MV-4-11 (cell line): ENCODE measurements at places on chromosomes 1 and 21.

- no peak for DNase-seq
Observed at GRCh38 chr1:55696181-55696754, 481.1 kb upstream of the USP24 start.

GRCh38 chr1:6004412-6005123, 12.3 kb upstream of the NPHP4 start:
- DNase-seq, result no peak

- DNase-seq, result no peak
Observed at GRCh38 chr1:32894019-32894600, 7.1 kb downstream of the TMEM54 start.

GRCh38 chr1:222123111-222123510, 381.2 kb upstream of the DUSP10 start:
- DNase-seq, result no peak

DNA sequence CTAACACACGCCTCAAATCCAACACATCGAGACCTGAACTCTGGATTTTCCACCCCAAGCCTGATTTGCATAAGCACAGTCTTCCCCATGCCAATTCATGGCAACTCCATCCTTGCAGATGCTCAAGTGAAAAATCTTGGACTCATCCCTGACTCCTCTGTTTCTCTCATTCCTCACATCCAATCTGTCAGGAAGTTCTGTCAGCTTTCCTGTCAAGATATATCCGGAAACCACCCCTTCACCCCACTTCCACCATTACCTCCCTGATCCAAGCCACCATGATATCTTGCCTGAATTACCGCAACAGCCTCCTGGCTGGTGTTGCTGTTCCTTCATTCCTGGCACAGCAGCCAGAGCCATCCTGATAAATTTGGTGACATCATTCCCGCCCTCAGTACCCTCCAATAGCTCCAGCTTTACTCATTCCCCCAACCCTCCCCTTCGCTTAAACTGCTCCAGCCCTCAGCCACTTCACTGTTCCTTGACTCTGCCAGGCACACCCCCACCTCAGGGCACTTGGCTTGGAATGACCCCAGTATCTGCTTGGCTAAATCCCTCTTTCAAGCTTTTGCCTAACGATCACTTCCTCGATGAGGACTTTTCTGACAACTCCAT, 17.4 kb downstream of the TCEA3 start:
- no peak for DNase-seq

- peak; percentile 50 for DNase-seq
Observed at GRCh38 chr1:182485861-182486260, 35.9 kb downstream of the RGSL1 start.

DNA sequence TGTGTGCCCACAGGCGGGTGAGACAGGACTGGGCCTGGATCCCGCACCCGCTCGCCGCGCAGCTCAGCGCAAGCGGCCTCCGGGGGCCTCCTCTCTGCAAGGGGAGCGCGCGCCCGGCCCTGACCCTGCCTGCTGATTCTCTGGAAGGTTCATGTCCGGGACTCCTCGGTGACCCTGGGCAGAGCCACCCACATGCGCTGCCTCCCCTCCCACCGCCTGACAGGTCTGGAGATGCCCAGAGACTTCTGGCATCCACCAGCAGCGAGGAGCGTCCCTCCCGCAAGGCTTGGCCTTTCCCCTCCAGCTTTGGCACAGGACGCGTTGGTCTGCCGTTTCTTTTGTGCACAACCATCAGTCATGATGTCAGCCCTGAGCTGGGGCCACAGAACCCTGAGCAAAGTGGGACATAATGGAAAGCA, 42.0 kb upstream of the COL6A2 start:
- no peak for DNase-seq

GRCh38 chr1:9251501-9251900, 16.9 kb downstream of the H6PD start:
- DNase-seq, result no peak

- no peak for DNase-seq
Observed at GRCh38 chr1:94031154-94031553, 89.8 kb downstream of the ABCA4 start.

DNA sequence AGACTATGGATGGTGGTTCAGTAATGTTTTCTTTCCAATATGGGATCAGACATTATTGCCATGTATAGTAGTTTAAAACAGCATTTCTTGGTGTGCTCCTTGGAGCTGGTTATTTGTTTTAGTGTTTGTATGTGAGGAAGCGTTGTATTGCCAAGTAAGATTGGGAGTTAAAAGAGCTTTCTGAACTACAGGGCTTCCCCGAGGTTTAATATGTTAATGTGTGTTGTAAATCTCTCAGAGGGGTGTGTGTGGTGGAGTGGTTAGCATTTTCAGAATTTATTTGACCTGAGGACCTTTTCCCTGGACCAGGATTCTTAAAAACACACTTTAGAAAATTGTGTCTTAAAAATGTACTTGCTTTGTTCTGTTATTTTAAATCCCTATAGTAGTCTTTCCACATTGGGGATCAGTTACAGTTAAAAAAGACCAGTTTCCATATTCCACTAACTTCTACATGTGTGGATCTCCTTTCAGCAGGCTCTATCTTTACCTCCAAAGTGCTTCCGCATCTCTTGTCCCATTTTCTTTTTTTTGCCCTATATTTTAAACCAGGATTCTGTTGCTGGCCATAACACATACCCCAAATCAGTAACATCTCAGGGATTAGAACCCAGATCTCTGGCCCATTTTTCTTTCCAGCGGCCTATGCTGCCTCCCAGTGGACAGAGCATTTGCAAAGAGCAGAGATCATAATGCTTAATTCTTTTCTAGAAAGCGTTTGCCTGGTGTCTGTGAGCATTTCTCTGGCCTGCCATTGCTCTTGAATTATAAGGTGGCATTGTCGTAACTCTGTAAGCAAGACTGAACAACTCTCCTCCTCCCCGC, 58.6 kb downstream of the PBX1 start:
- DNase-seq, result no peak

DNA sequence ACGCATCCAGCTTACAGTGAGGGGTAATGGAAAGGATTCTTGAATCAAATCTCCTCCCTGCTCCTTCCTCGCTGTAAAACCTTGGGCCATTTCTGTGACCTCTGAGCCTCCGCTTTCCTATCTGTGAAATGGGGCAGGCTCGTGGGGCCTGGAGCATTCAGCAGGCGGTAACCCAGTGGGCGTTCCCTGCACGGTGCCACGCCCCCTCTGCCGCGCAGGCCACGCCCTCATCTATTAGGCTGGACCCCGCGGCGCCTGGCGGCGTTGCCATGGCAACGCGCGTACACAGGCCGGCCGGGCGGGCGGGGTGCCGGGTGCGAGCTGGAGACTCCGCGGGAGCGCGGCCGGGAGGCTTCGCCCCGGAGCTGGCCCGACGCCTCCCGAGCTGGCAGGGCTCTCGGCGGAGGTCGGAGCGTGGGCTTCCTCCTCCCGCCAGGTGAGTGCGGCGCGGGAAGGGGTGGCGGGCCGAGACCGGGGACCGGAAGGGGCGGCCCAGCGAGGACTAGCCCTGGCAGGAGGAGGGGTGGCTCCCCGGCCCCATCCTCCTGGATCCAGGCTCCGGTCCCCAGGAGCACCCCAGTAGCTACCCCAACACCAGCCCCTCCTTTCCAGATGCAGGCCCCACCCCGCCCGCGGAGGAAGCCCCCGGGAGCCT, at the start of gene FHAD1:
Gene FHAD1, plus strand, starts transcription at position 264 of the 655 bp plus-strand sequence. CDS start 4,562 bp downstream, outside the sequence.
- no peak for DNase-seq

GRCh38 chr1:224492015-224492414, 57.4 kb upstream of the WDR26 start:
- DNase-seq, result no peak

DNA sequence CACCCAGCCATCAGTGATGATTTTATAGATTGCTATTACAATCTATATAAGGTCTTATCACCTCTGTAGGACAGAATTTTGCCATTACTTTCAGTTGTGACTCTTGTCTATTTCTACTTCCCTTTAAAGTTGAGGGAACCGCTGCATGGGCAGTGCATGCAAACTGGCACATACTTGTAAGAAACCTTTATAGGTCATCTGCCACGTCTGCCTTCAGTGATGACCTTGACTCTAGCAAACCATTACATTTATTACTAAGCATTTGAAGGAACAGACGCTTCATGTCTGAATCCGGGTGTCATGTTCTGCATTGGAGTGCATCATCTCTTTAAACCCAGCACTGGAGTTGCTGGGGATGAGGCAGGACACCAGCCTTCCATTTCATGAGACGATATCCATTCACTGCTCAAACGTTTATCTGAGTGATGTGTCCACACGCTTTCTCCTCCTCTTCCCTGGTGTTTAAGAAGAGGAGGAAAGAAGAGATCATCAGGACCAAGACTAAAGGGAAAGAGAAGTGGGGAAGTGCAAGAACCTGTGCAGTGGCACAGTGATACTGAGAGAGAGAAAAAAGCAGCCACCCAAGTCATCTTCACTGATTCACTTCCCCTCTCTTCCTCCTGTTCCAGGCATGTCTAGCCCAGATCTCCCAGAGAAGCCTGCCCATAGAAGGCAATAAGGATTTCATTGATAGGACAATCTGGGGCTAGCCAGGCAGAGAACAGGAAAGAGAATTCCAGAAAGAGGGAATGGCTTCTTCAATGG, 14.1 kb downstream of the CCSAP start:
- DNase-seq, result peak; percentile 7

DNA sequence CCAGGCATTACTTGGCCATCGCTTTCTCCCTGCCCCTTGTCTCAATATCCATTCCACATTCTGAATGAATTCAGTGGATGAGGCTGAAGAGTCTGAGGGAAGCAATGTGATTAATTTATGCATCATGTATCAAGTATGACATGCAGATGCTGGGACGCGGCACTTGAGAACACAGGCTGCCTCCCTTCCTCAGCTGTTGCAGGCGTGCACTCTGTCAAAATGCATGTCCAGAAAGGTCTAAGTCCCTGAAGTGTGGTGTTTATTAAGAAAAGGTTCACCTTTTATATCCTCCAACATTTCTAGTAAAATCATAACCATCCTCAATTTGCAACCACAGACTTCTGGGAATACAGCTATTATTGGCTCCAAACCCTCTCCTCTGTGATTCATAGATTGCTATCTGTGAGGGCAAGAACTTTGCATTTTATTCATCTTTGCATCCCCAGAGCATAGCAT, 22.6 kb upstream of the RAB3GAP2 start:
- no peak for DNase-seq

DNA sequence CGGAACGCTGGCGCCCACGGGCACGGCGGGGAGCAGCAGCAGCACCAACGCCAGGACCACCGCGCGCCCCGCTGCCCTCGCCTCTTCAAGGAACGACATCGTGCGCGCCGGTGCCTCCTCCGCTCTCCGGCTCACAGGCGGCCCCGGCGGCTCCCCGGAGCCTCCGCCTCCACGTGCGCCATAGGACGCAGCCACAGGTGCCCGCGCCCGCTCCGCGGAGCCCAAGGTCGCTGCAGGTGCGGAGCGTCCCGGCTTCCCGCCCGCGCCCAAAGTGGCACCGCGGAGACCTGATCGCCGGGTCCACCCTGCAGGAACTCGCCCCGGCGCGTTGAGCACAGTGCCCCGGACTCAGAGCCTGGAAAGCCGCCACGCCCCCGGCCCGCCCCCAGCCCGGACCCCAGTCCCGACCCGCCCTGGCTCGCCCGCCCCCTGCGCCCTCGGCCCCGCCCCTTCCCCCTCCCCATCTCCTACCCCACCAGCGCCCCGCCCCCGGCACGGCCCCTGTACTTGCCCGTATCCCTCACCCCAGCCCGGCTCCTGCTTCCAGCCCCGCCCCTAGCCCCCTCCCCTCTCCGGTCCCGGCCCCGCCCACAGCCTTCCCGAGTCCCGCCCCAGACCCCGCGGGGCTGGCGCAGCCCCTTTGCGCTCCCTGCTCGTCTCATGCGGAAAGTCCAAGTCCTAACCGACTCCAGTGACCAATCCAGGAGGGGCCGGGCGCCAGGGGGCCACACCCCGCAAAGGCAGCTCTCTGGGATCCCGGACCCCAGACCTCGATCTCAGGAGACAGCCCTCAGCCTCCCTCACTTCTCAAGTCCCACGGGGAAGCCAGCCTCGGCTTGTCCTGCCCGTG, at the start of gene MEGF6:
Gene MEGF6, minus strand, starts transcription at position 339 of the 850 bp plus-strand sequence. Its CDS starts 240 bp downstream, at position 99.
- DNase-seq, result no peak

GRCh38 chr1:32887623-32888022, 1.3 kb downstream of the HPCA start:
- DNase-seq, result no peak

GRCh38 chr1:17012775-17013490, 1.2 kb upstream of the ATP13A2 start:
- DNase-seq, result no peak

GRCh38 chr21:31666445-31667010, 7.0 kb downstream of the SOD1 start:
- peak; percentile 47 for DNase-seq

DNA sequence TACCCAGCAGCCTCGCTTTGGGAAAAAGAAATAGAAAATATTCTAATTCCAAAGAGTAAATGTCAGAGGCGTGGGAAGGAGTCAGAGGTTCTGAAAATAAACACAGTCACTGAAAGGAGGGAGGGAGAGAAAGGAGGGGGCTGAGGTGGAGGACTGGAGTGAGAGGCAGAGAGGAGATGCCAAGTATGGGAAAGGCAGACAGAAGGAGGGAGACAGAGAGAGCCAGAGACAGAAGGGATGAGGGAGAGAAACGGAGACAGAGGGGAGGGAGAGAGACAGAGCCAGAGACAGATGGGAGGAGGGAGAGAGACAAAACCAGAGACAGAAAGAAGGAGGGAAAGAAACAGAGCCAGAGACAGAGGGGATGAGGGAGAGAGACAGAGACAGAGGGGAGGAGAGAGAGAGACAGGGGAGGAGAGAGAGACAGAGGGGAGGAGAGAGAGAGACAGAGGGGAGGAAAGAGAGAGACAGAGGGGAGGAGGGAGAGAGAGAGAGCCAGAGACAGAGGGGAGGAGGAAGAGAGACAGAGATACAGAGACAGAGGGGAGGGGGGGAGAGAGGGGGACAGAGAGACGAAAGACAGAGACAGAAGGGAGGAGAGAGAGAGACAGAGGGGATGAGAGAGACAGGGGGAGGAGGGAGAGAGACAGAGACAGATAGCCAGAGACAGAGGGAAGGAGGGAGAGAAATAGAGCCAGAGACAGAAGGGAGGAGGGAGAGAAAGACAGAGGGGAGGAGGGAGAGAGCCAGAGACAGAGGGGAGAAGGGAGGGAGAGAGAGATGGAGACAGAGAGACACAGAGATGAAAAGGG, 525.5 kb downstream of the MATN1 start:
- no peak for DNase-seq

DNA sequence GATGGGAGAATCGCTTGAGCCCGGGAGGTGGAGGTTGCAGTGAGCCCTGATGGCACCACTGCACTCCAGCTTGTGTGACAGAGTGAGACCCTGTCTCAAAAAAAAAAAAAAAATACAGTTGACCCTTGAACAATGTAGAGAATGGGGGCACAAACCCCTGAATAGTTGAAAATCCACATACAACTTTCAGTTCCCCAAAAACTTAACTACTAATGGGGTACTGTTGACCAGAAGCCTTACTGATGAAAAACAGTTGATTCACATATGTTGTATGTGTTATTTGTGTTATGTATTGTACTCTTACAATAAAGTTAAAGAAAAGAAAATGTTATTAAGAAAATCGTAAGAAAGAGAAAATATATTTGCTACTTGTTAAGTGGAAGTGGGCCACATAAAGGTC, 51.2 kb upstream of the COA6 start:
- DNase-seq, result no peak
